PC-9 (cell line): ENCODE measurements at places on chromosomes 3 and 15. TPM values are rescaled to one million over a fixed set of nuclear protein-coding genes. Genes with fewer than 3 reads are reported as not detected.

Gene CCR2
- not detected in 2 replicates for total RNA-seq

Gene DRD3
- total RNA-seq, result not detected in 2 replicates

Gene MFGE8
- total RNA-seq, result 54.5 and 64.3 TPM in 2 replicates

Gene CHL1
- total RNA-seq, result not detected in 2 replicates

Gene C2CD4A
- 0.09 TPM in 1 of 2 replicates, not detected in the other for total RNA-seq

Gene PIGZ
- total RNA-seq, result 2.1 and 5.6 TPM in 2 replicates

Gene RBP2
- not detected in 2 replicates for total RNA-seq

GRCh38 chr15:78207641-78208340, 26.6 kb downstream of the ACSBG1 start:
- no peak for DNase-seq

- no peak for DNase-seq
Measured at GRCh38 chr3:149487598-149488197, 13.2 kb downstream of the TM4SF4 start.

- peak; percentile 55 for DNase-seq
Measured at GRCh38 chr3:123792473-123793201, 91.5 kb downstream of the MYLK start.

DNA sequence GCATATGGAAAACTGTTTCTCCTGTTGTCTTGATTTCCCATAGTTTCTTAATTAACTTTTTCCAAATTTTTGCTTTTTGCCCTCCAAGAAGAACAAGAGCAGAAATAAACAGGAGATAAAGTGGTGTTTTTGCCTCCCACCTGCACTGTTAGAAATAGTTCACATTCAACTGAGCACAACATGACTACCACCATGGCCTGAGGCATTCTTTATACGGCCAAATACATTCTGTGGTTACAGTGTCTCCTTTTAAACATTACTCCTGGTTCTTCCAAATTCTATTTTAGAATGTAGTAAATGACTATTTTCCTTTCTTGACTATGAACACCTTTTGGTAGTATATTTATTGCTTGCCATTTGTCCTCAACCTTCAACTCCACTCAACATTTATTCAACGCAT, 98.5 kb downstream of the LARS2 start:
- no peak for DNase-seq

- no peak for DNase-seq
Measured at GRCh38 chr3:127039719-127040118, 56.8 kb downstream of the PLXNA1 start.

DNA sequence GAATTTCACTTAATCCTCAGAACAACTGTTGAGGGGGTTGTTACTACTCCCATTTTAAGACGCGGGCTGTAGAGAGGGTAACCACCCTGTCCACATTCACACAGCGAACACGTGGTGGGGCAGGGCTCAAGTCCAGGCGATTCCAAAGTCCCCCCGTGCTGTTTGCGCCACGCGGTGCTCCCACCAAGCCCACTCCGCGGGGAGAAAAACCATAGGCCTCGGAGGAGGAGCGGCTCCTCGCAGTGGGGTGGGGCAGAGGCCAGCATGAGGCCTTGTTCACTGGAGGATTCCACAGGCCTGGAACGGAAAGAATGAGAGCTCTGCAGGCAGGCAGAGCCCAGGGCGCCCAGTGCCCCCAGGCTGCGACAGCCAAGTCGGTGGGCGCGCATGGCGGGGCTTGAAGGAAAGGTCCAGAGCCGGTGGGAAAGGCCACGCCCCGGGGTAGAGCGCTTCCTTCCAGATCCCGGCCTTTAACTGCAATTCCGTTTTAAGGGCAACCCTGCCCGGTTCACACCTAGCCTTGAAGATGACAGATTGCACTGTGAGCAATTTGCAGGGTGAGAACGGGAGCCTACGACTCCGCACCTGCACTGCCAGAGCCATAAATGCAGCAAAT, 161.8 kb upstream of the TBL1XR1 start:
- peak; percentile 65 for DNase-seq

DNA sequence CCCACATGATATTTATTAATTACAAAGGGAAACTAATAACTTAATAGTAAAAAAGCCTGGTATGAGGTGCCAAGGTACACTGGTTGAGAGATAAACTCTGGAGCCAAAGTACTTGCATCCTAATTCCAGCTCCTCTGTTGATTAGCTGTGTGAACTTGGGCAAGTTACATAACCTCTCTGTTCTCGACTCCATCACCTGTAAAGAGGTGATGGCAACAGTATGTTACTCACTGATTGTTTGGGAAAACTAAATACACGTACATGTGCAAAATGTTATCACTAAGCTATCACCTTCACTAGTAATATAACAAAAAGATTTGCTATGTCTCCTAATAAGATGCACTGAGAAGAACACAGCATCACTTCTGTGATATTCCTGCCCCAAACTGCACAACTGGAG, 206.4 kb downstream of the MEX3B start:
- no peak for DNase-seq

DNA sequence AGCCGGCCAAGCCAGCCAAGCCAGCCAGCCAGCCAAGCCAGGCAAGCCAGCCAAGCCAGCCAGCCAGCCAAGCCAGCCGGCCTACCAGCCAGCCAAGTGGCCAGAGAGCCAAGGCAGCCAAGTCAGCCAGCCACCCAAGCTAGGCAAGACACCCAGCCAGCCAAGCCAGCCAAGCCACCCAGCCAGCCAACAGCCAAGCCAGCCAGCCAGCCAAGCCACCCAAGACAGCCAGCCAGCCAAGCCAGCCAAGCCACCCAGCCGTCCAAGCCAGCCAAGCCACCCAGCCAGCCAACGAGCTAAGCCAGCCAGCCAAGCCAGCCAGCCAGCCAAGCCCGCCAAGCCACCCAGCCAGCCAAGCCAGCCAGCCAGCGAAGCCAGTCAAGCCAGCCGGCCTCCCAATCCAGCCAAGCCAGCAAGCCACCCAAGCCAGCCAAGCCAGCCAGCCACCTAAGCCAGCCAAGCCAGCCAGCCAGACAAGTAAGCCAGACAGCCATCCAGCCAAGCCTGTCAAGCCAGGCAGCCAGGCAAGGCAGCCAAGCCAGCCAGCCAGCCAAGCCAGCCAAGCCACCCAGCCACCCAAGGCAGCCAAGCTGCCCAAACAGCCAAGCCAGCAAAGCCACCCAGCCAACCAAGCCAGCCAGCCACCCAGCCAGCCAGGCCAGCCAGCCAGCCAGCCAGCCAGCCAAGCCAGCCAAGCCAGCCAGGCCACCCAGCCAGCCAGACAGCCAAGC, 200.5 kb downstream of the GOLGA6L6 start:
- DNase-seq, result no peak

DNA sequence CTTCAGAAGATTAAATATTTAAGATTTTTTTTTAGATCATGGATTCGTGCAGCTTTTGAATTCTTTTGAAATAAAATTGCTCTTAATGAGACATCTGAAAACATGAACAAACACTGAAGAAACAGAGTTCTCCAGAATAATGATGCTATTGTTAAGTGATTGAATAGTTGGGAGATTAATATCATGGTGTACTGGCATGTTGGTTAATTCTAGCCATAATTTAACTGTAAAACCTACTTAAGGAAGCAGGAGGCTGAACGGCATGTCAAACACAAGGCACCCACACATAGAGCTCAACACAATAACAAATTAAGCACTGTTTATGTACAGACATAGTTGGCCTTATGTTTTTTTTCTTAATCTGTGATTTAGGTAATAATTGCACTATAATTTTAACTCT, 185.6 kb downstream of the RBMS3 start:
- DNase-seq, result no peak

DNA sequence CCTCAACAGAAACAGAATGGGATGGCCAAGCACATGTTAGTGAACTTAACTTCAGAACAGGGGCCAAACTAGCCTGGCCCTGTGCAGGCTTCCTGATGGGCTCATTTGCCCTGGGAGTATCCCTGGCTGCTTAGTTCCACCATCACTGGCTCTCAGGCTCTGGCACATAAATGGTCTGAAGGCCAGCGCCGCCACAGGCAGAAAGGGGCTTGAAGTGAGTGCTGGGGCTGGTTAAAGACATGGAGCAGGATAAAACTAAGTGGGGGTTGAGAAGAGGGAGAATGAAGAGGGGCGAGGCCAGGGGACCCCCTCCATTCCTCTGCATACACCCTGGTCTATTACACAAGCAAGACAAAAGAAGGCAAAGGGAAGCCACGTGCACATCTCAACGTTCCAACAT, 12.2 kb downstream of the SLCO2A1 start:
- DNase-seq, result no peak

DNA sequence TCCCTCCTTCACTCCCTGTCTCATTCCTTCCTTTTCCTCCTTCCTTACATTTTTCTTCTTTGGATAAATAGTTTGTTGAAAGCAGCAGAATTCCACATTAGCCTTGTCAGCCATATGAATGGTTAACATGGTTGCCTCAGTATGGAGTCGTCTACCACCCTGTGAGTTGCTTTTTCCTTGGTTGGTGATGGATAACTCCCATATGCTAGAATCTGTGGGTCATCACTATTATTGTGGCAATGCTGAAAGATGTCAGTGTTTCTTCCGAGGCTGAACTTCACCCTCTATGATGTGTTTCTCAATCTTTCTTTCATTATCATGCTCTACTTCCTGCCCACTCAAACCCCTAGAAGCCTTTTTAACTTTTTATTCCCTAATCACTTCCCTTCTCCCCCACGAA, 481.8 kb upstream of the KCNMB2 start:
- DNase-seq, result no peak

GRCh38 chr3:160129459-160130061, 95.7 kb upstream of the C3orf80 start:
- peak; percentile 77 for DNase-seq

- no peak for DNase-seq
Measured at GRCh38 chr3:116443191-116443661, 2.1 kb downstream of the LSAMP start.

GRCh38 chr3:57166660-57167059, 1.5 kb upstream of the IL17RD start:
- DNase-seq, result no peak

GRCh38 chr3:16552757-16553156, 39.3 kb upstream of the RFTN1 start:
- no peak for DNase-seq

DNA sequence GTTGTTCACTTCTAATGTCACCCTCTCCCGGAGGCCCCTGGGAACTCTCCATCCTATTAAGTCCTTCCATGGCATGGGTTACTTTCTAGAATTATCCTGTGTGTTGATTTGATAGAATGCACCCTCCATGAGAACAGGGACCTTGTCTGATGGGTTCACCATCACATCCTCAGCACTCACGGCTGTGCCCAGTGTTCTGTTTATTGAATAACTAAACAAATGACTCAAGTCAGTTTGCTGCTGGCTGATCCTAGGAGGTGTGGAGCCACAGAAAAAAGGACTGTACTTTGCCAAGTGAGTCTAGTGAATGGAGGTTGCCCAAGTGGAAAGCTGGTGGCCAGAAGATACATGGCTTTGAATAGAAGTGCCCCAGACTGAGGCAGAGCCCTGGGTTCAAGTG, 48.5 kb upstream of the RAB6B start:
- no peak for DNase-seq

GRCh38 chr3:74041068-74041675, 416.4 kb upstream of the PDZRN3 start:
- DNase-seq, result no peak

DNA sequence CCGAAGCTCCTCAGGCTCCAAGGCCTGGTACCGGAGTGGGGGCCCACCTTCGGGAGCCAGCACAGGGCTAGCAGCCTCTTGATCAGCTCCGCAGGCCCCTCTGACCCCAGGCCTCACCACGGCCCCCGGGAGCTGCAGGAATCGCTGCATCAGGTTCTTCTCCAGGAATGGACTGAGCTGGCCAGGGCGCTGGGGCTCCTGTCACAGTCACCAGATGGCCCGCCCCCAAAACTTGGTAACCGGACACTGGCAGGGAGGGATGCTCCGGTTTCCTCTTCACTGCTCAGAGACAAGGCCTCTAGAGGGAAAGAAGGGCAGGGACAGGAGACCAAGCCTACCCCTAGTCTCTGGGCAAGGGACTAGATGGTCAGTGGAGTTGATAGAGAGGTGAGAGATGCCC, 9.9 kb downstream of the AP3B2 start:
- DNase-seq, result no peak

- DNase-seq, result no peak
Measured at GRCh38 chr3:179179979-179180759, 32.0 kb downstream of the PIK3CA start.

- DNase-seq, result no peak
Measured at GRCh38 chr3:75192146-75192616, 471.9 kb upstream of the FRG2C start.

- no peak for DNase-seq
Measured at GRCh38 chr15:63531586-63531985, 27.2 kb downstream of the USP3 start.

DNA sequence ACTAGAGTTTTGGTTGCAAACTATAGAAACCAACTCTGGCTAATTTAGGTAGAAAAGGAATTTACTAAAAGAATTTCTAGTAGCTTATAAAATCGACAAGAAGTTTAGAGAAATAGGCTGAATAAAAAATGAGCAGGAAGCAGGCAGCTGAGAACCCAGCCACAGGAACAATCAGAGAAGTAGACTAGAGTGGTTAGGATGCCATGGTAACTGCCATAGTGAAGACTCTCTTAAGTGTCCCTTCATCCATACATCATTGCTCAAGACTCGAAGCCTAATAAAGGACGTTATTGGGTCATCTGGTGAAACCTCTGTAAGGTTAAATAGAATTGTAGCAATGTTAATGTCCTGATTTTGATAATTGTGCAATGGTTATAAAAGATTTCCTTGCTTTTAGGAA, 13.8 kb downstream of the AVEN start:
- DNase-seq, result no peak

- no peak for DNase-seq
Measured at GRCh38 chr15:63484433-63485186, 19.8 kb upstream of the USP3 start.

GRCh38 chr3:85567071-85567676, 608.4 kb downstream of the CADM2 start:
- DNase-seq, result no peak

GRCh38 chr15:31511707-31512310, 185.2 kb downstream of the KLF13 start:
- no peak for DNase-seq

- peak; percentile 70 for DNase-seq
Measured at GRCh38 chr3:134008630-134009156, 21.0 kb downstream of the SLCO2A1 start.

GRCh38 chr15:51874751-51875644, 45.5 kb downstream of the TMOD3 start:
- peak; percentile 96 for DNase-seq

DNA sequence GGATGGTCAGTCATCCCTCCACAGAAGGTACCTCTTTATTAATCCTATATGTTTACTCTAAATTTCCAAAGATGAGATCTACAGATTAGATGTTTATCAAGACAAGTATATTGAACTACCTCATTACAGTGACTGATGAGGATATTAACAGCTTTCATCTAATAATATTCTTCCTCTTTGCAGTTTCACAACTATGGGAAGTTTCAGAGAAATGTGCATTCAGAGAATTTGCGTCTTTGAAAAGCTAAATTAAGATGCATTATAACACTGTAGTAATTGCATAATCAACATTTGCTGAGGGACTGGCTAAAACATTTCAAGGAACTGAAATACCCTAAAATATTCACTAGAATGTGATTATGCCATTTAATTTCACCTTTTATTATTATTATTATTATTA, 46.7 kb downstream of the MCF2L2 start:
- no peak for DNase-seq
